ENCODE measurements at places on chromosomes 13 and 19. TPM values are rescaled to one million over a fixed set of nuclear protein-coding genes. Genes with fewer than 3 reads are reported as not detected.

- no peaks in the 10 kb centered on the region for H3K27me3 ChIP-seq
- H3K4me3 ChIP-seq = no peak overlapping the region
- H3K27ac ChIP-seq = no peak overlapping the region
- H3K36me3 ChIP-seq = no peaks in the 10 kb centered on the region
- no peak for DNase-seq
Measured at GRCh38 chr19:23851966-23852365, 62.7 kb upstream of the ZNF726 start.

- no peak overlapping the region for H3K4me3 ChIP-seq
- no peaks in the 10 kb centered on the region for H3K36me3 ChIP-seq
- H3K27me3 ChIP-seq = no peaks in the 10 kb centered on the region
- no peak overlapping the region for H3K27ac ChIP-seq
- DNase-seq = no peak
- H3K4me1 ChIP-seq = no peaks in the 10 kb centered on the region
Measured at GRCh38 chr13:21637296-21637695, 33.3 kb upstream of the MICU2 start.

DNA sequence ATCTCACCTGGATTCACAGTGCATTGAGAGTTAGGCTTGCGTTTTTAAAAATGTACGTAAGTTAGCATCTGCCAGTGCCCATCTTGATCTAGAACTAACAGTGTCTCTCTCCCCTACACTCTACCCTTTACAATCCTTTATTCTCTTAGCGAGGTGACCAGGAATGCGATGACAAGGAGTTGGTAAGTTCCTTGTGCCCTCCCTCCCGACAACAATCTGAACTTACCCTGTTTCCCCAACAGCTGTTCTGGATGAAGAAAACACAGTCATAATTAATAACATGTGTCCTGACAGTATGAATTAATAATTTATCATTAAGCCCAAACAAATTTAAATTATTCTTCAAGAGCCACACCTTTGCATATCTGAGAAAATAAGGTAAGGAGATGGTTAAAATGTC lies 6.3 kb downstream of the TSHZ3 start:
- no peak for DNase-seq
- H3K27me3 ChIP-seq = peaks cover 27% of the 10 kb centered on the region

WDR87 gene
- total RNA-seq = not detected

DNA sequence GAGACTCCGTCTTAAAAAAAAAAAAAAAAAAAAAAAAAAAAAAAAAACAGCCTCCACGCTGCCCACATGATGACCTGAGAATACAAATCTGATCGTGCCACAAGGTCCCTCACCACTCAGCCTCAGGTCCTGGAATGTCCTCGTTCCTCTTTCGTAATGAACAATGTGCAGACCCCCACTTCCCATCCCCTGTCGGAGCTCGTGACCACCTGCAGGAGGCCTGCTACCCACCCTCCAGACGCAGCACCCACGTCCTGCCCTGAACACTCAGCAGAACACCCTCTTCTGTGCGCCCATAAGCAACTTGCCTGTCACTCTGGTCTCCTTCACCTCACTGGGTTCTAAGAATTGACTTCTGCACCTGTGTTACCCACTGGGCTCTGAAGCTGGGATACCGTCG lies 166.4 kb downstream of the KATNAL1 start:
- H3K4me3 ChIP-seq = no peak overlapping the region
- H3K27me3 ChIP-seq = no peaks in the 10 kb centered on the region
- H3K27ac ChIP-seq = no peak overlapping the region
- no peak for DNase-seq
- H3K36me3 ChIP-seq = no peaks in the 10 kb centered on the region

- DNase-seq = peak; percentile 43
- peaks cover 20% of the 10 kb centered on the region for H3K4me1 ChIP-seq
- peak within 1 kb of the TSS; percentile 53 for H3K4me3 ChIP-seq
Measured at GRCh38 chr19:55179606-55180484, at the start of gene SYT5. SYT5 (minus strand) TSS chr19:55180289; CDS start chr19:55179041, 1,248 bp downstream.

LGALS14 gene
- not detected for total RNA-seq

All from CD4-positive, CD25-positive, alpha-beta regulatory T cell (primary cell).